ENCODE measurements at places on chromosomes 3 and 15.

GRCh38 chr3:3817865-3818264 lies 18.6 kb downstream of the LRRN1 start:
- DNase-seq = no peak

DNA sequence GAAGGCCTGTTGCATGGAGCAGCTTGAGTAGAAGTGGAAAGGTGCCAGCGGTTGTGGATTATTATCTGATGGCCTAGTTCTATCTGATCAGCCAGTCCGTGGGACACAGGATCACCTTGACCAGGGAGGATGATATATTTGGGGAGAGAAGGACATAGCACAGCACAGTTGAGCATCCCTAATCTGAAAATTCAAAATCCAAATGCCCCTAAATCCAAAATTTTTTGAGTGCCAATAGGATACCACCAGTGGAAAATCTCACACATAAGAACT lies 6.0 kb downstream of the CSPG4 start:
- DNase-seq = no peak

GRCh38 chr15:99177679-99178078 lies 71.7 kb downstream of the TTC23 start:
- no peak for DNase-seq

- no peak for DNase-seq
Observed at GRCh38 chr3:124512881-124513609, 217.2 kb upstream of the UMPS start.

- DNase-seq = no peak
Observed at GRCh38 chr15:80615783-80616391, 79.2 kb upstream of the ABHD17C start.

DNA sequence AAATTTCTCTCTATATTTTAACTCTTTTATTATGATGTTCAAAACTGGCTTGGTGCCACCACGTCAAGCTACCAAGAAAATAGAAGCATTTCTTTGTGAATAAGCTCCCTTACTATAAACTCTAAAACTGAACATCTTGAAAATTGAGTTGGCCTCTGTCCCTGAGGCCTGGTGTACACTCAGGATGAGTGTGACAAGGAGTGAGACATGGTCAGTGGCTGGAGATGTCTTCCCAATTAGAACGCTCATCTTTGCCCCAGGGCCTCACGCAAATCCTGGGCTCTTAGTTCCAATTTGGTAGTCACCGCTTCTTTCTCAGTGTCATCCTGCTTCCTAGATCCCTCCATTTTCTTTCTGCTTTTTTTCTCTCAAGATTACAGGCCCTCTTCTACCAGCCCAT lies 26.2 kb downstream of the SLC2A2 start:
- no peak for DNase-seq

DNA sequence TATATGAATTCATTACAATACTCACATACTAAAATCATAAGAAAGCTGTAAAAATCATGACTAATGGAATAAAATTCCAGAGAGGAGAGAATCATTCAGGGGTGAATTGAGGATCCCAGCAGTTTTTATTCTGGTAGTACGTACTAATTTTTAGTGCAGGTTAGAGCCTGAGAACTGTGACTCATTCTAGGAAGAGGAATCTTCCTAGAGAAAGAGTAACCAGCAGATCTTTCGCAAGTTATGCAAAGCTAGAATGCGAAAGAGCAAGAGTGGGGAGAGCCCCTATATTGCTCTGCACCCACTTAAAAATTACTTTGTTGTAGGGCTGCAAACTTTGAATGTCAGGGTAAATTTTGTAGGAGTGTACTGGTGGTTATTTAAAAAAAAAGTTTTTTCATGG lies 303.6 kb upstream of the ARPP21 start:
- no peak for DNase-seq

GRCh38 chr15:80584561-80584964 lies 110.5 kb upstream of the ABHD17C start:
- no peak for DNase-seq

DNA sequence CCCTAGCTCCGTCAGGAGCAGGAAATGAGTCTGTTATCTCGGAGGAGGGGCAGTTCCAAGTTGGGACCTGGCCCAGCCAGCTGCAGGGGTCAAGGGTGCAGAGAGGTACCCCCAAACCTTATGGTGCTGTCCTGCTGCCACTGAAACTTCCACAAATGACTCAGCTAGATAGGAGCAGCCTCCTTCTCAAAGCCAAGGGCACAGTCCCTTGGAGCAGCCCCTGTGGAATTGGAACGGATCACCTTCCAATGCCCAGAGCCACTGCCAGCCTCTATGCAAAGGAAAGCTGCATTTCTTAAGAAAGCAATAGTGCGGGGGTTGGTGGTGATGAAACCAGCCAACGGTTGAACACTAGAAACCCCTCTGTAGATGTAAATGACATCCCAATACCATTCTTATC lies 19.6 kb upstream of the LRRK1 start:
- DNase-seq = no peak

- no peak for DNase-seq
Observed at GRCh38 chr3:146640955-146641867, 36.1 kb upstream of the PLSCR5 start.

DNA sequence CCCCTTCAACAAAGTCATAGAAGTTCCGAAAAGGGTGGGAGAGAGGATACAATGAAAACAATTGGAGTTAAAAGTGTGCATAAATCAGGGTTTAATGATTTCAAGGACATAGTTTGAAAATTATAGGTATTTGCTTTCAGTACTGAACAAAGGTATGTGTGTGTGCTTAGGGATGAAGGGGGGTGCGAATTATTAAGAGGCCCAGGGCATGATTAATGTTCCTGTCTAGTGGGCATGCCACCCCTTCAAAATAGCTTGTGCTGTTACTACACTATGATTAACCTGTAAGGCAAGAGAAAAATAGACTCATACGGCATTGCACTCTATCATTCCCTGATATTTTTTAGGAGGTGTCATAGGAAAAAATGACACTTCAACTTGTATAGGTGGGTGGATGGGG lies 731.6 kb downstream of the NAALADL2 start:
- DNase-seq = no peak

DNA sequence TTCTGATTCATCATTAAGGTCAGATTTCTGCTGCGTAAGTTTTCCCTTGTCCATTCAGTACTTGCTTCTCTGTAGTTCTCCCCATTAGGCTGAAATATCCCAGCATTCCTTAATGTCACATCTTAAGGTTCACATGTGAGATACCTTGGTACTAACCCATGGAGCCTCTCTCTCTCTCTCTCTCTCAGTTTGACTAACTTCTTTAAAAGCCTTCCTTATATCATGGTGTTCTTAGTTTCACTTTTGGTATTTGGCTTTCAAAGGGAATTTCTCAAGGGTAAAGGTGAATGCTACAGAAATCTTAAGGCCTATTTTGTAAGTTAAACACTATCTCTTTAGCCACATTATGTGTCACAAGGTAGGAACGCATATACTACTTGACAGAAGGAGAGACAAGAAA lies 427.3 kb upstream of the ZNF717 start:
- no peak for DNase-seq

GRCh38 chr15:68576235-68576892 lies 2.4 kb upstream of the CORO2B start:
- no peak for DNase-seq

DNA sequence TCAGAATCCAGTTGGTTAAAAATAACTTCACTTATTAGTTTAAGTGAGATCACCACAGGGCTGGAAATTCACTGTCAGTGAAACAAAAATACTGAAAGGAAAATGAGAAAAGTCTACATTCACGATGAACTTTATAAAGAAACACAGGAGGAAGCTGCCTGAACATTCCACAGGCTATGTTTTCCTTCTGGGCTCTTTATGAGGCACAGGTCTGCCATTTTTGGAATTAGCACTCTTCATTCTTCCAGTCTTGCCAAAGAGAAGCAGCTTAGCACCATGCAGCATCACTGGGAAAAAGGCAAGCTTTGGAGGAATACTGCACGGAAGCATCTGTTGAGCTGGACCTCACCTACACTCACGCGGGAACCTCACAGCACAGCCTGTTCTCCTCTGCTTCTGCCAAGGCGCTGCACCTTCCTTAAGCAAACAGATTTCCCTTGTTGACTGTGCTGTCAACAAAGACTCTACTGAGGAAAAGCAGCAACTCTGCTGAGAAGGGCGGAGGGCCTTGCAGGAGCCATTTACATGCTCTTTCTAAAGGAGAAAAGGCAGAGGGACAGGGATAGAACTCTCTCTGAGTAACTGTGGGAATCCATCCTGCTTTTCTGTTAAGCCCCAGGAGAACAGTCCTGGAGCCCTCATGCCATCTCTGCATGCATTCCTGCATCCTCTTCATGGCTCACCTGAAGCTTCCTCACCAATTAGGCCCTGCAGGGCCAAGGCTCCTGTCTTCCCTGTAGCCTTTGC lies 15.7 kb downstream of the SUSD5 start:
- no peak for DNase-seq

GRCh38 chr3:4674216-4674615 lies 181.1 kb downstream of the ITPR1 start:
- no peak for DNase-seq

DNA sequence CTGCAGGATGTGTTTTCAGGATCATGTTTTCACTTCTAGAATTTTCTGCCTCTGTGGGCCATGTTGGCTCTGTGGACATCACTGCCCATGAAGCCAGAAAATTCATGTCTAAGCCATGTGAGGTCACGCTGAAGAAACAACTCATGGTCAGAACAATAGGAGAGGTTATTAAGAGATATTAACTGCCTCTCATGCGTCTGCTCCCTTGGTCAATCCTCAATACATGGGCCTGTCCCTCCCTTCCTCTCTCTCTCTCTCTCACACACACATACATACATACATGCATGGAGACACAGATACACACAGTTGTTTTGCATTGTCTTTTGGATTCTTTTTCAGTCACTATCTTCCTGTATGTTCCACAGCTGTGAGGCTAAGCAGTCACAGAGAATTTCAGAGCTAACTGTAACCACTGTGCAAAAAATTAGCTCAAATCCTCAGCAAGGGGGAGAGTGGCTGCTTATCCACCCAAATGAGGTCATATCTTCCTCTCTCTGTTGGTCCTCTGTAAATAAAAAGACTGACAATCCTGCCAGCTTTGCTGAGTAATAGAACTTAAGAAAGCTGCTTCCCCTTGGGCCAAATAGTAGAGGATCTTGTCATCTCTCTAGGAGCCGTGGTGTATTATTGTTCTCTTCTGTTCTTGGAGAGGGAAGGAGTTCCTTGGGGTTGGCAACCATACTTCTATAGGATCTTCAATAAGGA lies 45.6 kb downstream of the LRTM1 start:
- no peak for DNase-seq

DNA sequence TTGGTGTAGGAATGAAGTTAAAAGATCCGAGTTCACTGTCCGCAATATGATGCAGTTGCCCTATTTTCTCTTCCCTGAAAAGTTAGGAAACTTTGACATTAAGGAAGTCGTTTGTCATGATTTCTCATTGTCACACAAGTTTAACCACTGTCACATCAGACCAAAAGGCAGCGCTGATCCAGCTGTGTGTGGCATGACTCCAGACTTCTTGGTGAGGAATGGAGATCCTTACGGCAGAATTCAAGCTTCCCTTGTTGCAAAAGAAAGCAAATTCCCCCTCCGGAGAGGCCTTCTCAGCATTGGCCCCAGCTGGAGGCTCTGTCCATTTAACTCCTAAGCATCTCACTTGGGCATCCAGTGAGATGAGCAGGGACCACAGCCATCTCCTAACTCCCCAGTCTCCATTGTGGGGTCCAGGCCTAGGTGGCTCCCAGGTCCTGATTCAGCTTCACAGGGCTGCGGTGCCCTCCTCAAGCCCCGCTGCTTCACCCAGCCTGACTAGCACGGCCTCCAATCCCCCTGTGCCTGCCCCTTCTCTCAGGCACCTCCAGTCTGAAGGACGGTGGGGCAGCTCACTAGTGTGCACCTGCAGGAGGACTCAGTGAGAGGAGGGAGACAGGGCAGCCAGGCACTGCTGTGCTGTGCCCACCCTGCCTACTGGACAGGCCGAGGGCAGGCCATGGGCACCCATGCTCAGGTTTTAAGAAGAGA lies 159.5 kb downstream of the CHSY1 start:
- DNase-seq = no peak

DNA sequence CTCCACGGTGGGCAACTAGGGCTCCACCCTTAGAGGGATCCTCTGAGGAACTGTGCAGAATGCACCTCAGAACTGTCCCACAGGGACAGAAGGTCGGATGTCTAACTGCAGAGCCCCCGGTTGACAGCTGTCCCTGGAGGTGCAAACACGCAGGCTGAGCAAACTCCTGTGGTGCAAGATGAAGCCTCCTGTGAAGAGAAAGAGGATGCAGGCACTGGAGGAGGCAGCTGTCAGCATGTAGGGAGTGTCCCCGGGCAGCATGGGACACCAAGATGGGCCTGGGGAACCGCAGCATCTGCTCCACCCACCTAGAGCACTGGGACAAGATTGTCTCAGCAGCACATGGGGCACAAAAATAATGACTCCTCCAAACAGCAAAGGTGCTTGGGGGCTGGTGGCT lies 258.9 kb downstream of the ABHD5 start:
- DNase-seq = no peak

DNA sequence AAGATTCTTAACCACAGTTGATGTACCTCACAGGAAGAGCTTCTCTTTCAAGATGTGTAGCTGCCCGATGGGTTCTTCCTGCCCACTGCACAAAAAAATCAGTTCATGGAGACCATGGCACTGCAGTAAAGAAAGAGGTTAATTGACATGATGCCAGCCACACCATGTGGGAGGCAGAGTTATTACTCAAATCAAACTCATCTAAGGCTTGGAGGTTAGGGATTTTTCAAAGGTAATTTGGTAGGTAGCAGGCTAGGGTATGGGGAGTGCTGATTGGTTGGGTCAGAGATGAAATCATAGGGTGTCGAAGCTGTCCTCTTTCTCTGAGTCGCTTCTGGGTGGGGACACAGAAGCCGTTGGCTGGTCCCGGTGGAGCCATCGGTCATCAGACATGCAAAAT lies 57.4 kb upstream of the BDH1 start:
- DNase-seq = no peak
